ENCODE measurements at places on chromosomes 7 and 10. TPM values are rescaled to one million over a fixed set of nuclear protein-coding genes. Genes with fewer than 3 reads are reported as not detected.

Gene ABCC2
- 0.68 TPM for total RNA-seq

Gene AQP1
- total RNA-seq: 10.9 TPM

Gene ATP5MK
- total RNA-seq: 255 TPM

Gene TMEM176B
- 2.2 TPM for total RNA-seq

Gene PLXDC2
- 10.6 TPM for total RNA-seq

Gene WNT16
- total RNA-seq: not detected

Gene TMEM213
- total RNA-seq: not detected

Gene NKX2-3
- total RNA-seq: not detected

Gene CDC14C
- total RNA-seq: not detected

Gene OR6B1
- not detected for total RNA-seq

Gene INHBA
- total RNA-seq: 12.3 TPM

Gene GRM3
- not detected for total RNA-seq

Gene UNC5B
- 35.2 TPM for total RNA-seq

Gene TAS2R4
- total RNA-seq: 0.09 TPM

Gene DGKI
- 1.4 TPM for total RNA-seq

Gene INSYN2A
- under 0.01 TPM for total RNA-seq

Gene CPN1
- not detected for total RNA-seq

Gene HEPACAM2
- not detected for total RNA-seq

Gene YWHAG
- 54.8 TPM for total RNA-seq

Gene MSMB
- total RNA-seq: not detected

Gene COL13A1
- total RNA-seq: 4.9 TPM

Gene RARRES2
- 90.6 TPM for total RNA-seq

Gene MYO3A
- not detected for total RNA-seq

Gene INMT
- 567 TPM for total RNA-seq

Gene MMD2
- not detected for total RNA-seq

Gene CPA4
- 49.9 TPM for total RNA-seq

Gene DENND11
- total RNA-seq: 2.4 TPM

Gene GRM8
- not detected for total RNA-seq

Gene KCNMA1
- 11.2 TPM for total RNA-seq

Gene NACAD
- 1.6 TPM for total RNA-seq

Gene CASP7
- total RNA-seq: 21.4 TPM
